Naive thymus-derived CD4-positive, alpha-beta T cell (primary cell): ENCODE measurements at places on chromosomes 7 and 10. TPM values are rescaled to one million over a fixed set of nuclear protein-coding genes. Genes with fewer than 3 reads are reported as not detected.

Gene NKX6-2
- total RNA-seq: not detected

DNA sequence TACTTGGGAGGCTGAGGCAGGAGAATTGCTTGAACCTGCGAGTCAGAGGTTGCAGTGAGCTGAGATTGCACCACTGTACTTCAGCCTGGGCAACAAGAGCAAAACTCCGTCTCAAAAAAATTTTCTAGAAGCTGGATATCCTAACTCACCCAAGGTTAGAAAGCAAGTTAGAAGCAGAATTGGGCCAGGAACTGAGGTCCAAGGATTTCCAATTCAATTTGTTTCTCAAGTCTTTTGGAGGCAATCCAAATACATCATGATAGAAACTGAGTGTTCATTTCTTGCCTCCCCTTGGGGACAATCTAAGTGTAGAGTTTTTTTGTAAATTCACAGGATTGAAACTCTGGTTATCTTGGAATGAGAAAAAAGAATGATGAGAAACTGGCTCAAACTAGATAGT, 45.5 kb downstream of the LAMB1 start:
- H3K4me3 ChIP-seq: no peak overlapping the region
- no peak for DNase-seq
- H3K27ac ChIP-seq: no peak overlapping the region

DNA sequence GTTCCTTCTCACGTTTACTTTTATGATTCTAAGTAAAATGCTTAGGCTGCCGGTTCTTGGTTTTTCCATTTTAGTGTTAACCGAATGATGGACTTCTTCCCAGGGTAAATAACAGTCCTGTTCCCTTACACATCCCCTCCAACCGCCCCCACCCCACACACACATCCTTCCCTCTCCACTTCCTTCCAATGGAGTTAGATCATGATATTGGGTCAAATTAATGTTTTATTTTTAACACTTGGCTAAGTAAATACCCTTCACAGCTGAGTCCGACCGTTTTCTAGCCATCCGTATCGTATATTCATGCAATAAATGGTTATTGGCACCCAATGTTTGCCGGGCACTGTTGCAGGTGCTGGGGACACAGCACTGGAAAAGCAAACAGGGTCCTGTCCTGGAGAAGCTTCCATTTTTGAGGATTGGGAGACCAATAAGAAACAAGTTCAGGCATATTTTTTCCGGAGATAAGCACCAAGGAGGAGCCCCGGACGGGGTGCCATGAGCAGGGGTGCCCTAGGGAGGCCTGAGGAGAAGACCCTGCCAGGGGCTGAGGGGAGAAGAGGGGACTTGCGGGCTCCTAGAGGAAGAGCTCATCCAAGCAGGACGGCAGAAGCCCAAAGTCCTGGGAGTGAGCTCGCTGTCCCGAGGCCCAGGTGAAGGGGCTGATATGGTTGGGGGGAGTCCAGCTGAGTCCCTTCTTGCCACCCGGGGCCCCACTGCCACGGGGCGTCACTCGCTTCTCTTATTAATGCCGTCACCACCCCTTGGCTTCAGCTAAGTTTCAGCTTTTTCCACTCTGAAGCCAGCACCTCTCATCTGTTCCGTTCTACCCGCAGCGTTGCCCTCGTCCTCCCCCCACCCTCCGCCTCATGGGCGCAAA, 126.0 kb upstream of the RET start:
- no peak overlapping the region for H3K4me3 ChIP-seq
- H3K27ac ChIP-seq: no peak overlapping the region
- H3K27me3 ChIP-seq: no peaks in the 10 kb centered on the region
- no peak for DNase-seq
- H3K4me1 ChIP-seq: no peaks in the 10 kb centered on the region

GRCh38 chr7:77537778-77538280, 734 bp downstream of the PTPN12 start:
- no peaks in the 10 kb centered on the region for H3K27me3 ChIP-seq
- peak overlapping the region; percentile 53 for H3K27ac ChIP-seq
- peak; percentile 40 for DNase-seq
- peak overlapping the region; percentile 66 for H3K4me3 ChIP-seq
- H3K4me1 ChIP-seq: peaks cover 15% of the 10 kb centered on the region

GRCh38 chr7:30907527-30908267, 4.0 kb upstream of the AQP1 start:
- no peaks in the 10 kb centered on the region for H3K36me3 ChIP-seq
- H3K27me3 ChIP-seq: no peaks in the 10 kb centered on the region
- DNase-seq: no peak
- H3K27ac ChIP-seq: no peak overlapping the region
